GM18507 (cell line): ENCODE measurements at places on chromosomes 4 and X.
A peak's percentile ranks its signal among the peaks of the same experiment; 100 is the strongest.

GRCh38 chr4:66034671-66035070, 364.4 kb upstream of the EPHA5 start:
- no peak for DNase-seq

GRCh38 chr4:1550122-1551070, 133.7 kb downstream of the FAM53A start:
- DNase-seq: no peak

- no peak for DNase-seq
Measured at GRCh38 chr4:46258431-46258830, 131.5 kb downstream of the GABRA2 start.

- DNase-seq: no peak
Measured at GRCh38 chr4:183163135-183163534, 64.1 kb downstream of the WWC2 start.

DNA sequence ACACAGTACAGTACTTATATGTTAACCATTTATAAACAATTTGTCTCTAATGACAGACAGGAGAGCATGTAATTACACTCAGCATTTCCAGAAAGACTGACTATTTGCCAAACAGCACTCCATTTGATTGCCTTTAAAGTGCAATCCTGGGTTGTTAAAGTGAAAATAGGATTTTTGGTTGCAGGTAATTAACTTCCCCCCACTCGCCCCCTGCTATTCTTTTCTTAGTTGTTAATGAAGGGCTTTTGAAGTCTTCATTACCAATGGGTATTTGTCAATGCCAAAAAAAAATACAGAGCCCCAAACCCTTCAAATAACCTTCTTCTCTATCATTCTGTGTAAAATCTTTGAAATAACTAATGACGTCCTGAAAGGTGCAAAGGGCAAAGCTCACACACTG, 825.6 kb downstream of the STPG2 start:
- no peak for DNase-seq

DNA sequence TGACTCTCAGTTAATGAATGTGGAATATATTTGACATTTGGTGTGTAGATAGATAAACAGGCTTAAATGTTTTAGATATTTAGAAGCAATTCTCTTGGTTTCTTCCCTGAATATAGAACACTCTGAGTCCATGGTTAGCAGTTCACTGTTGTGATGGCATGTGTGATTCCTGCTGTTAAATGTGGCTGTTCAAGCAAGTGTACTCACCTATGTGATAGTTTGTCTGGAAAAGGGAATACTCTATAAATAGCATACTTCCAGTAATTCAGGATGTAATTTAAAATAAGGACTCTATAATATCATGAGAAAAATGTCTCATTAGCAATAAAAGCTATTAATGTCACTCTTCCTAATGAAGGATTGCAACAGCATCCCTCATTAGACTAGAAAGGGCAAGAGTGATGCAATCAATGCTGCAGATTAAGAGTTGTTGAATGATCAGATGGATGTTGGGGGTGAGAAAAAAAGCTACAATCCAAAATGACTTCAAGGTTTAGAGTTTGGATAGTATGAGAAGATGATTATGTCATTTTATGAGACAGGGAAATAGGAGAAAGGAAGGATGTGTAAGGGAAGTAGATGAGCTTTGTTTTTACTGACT, 201.8 kb upstream of the WDFY3 start:
- no peak for DNase-seq

GRCh38 chrX:110310000-110310790, 7.7 kb downstream of the AMMECR1 start:
- no peak for DNase-seq

DNA sequence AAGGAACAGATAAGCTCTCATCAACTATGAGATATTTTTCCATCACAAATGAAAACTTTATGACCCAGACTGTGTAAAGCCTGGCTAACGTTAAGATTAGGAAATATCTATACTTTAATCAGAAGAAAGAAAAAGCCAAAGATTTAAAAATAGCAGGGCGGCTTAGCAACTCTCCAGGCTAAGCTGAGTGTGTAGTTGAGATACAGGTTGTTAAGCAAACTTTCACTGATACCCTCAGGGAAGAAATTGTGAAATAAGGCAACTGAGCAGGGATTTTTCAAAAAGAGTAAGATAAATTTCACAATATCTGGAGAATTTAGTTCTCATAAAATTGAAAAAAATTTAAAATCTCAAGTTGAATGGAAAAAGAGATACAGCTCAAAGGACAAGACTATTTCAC, 382.0 kb downstream of the RAPGEF2 start:
- DNase-seq: no peak

DNA sequence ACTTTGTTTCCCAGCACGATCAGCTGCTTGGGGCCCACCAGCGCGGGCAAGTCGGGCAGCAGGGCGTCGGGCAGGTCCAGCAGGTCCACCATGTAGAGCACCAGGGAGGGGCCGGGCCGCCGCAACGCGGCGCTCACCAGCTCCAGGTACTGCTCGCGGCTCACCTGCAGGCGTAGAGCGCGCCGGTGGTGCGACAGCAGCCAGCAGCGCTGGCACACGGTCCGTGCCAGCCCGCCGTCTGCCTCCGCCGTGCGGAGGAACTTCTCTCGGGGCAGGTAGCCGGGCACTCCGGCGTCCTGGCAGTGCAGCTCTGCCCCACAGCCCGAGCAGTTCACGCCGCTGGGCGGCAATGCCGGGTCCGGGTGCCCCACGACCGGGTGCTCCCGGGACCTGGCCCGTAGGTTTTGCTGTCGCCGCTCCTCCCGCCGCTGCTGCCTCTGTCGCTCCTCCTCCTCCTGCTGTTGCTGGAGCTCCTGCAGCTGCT, 527 bp downstream of the NOA1 start:
- peak; percentile 2 for DNase-seq

GRCh38 chr4:25029479-25030276, 1.1 kb downstream of the LGI2 start:
- no peak for DNase-seq

GRCh38 chrX:149527705-149528104, 13.1 kb upstream of the EOLA1 start:
- DNase-seq: no peak

DNA sequence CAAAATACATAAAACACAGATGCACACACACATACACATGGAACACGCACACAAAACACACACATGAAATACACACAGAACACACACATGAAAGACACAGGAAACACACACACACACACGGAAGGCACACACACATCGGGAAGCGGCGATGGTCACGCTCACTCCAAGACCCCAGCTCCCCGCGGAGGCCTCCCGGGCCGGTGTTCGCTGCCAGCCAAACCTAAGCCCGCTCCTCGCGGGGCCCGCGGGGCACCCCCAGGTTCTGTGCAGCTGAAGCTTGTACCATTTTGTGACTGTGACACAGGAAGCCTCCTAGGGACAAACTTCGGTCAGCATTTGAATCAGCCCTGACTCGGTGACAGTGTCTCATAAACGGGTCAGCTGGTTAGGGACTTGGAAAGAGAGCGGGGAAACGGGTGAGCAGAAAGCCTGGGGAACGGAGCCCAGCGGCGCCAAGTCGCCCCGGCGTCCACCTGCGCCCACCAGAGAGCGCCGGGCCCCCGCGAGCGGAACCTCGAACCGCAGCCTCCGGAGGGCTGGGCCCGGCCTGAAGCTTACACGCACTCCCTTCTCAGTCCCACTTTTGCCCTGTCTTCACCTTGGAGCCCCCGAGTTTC, 32.1 kb downstream of the F11 start:
- no peak for DNase-seq

GRCh38 chr4:213971-214370, 89.7 kb downstream of the ZNF718 start:
- DNase-seq: no peak

DNA sequence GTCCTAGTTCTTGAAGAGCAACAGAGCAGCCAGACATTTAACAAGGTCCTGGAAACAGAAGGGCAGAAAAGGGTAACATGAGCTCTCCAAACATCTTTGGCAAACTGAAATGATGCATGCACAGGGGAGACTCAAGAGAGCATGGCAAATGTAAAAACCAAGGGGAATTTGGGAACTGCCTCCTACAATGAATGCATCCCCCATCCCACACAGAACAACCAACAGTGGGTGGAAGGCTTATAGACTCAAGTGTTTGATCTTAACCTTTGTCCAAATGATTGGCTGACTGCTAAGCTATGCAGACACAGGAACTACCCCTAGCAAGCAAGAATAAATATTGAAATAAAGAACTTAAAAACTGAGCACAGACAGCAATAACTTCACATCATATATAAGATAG, 74.4 kb downstream of the CENPC start:
- DNase-seq: no peak

DNA sequence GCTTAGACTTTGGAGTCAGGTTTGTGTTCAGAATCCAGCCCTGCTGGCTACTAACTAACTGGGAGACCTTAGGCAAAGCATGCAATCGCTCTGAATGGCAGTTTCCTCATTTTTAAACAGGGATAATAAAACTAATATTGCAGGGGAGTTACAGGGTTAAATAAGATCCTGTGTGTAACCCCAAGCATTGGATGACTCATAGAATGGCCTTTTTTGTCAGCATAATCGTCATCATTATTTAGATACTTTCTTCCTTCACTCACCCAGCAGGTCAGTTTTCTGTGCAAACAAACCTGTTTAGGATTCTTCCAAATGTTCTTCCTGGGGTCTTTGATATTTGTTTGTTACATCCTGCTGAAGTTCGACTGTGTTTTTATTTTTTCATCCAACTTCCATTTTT, 208.2 kb downstream of the EVC2 start:
- no peak for DNase-seq

DNA sequence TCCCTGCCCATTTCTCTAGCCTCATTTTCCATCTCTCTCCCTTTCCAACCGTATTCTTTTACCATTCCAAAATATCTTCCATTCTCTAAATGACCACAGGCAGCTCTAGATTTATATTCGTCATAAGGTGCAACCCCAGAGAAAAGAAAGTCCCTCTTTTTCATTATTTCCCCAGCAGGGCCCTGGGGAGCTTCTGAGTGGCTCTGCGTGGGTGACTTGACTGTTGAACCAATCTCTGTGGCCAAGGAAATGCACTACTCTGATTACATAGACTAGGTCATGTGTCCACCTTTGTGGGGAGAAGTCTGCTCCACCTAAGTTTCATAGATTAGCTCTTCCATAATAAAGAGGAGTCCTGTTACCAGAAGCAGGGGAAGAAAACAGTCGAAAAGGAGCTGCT, 51.4 kb downstream of the ATOH1 start:
- no peak for DNase-seq

DNA sequence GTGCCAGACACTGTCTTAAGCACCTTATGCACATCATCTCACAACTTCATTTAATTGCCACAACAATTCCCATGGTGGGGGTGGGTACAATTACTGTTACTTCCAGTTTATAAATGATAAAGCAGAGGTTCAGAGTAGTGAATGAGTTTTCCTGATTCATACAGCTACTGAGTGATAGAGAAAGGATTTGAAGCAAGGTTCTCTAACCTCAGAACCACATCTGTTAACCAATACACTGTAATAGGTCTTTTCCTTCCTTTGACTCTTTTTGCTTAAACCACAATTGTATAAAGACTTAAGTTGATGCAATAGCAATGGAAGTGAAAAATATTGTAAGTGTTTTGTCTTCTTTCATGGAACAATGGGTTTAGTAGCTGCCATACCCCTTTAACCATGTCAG, 43.5 kb upstream of the PAK3 start:
- DNase-seq: no peak

DNA sequence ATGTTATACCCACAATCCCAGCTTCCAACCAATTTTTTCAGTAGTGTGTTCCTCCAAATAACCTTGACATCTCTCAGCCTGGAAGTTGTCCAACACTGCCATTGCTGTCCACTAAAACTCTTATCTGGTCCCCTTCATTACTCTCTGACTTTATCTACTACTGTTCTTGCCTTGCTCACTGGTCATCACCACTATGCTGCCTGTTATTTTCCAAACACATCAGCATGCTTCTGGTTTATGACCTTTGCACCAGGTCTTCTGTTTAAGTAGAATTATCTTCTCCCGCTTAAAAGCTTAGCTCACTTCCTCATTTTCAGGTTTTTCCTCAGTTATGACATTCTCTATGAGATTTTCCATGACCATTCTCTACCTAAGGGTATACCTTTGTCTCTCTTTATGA, 5.5 kb downstream of the ELMOD2 start:
- no peak for DNase-seq

- no peak for DNase-seq
Measured at GRCh38 chr4:89954906-89955695, 60.4 kb downstream of the MMRN1 start.

GRCh38 chrX:3425031-3425430, 78.6 kb upstream of the MXRA5 start:
- no peak for DNase-seq

DNA sequence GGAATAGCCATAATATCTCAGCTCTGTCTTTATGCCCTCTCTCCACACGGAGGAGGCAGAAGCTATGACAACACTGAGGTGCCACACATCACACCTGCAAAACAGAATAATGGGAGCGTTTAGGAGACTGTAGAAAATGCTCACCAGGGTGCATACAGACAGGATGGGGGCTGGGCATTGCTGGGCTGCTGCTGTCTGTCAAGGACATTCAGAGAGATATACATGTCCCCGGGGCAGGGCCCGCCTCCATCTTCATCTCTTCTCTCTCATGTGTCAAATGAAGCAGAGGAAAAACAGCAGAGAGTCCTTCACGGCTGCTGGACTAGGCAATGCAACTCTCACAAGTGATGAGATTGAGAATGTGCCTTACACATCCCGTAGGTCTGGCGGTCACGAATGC, 65.3 kb upstream of the DHRSX start:
- no peak for DNase-seq

GRCh38 chr4:92334716-92335350, 31.1 kb downstream of the GRID2 start:
- no peak for DNase-seq

GRCh38 chr4:112954286-112954685, 95.2 kb upstream of the ANK2 start:
- DNase-seq: no peak

DNA sequence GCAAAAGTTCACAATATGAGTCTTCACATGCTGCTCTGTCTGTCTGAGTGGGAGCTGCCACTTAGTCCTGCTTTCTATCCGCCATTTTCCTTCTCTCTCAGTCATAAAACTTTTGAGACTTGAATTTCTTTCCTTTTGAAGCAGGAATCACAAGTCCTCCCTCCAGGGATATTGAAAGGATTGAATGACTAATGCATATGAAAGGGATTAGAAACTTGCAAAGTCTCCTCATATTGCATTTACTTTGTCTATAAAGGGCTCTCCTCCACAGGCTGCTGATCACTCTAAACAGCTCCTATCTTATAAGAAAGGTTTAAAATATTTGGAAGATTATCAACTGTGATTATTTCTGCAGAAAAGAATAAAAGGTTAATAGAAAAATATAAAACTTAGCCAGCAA, 879.1 kb downstream of the ARAP2 start:
- no peak for DNase-seq

DNA sequence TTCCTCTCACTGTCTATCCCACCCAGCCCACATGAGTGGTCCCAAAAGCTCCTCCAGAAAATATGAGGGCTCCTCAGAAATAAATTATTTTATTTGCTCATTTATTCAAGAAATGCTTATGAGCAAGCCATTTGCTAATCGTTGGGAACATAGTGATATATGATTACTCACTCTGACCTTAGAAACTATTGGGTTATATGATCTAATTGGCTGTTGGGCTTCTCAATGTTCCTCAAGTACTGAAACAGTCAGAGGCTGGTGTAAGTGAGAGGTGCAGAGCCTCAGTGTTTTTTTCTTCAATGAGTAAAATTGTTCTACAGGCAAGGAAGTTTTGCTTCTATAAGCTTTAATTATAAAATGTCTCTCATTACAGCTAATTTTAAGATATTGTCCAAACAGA, 893.8 kb upstream of the INTU start:
- no peak for DNase-seq

GRCh38 chr4:138659037-138659811, 356.4 kb upstream of the NOCT start:
- no peak for DNase-seq
